RCC 7860 (cell line): ENCODE measurements at places on chromosomes 5 and 9.

- no peak for DNase-seq
Observed at GRCh38 chr5:101687349-101687985, 608.6 kb downstream of the SLCO4C1 start.

GRCh38 chr5:28414619-28415018, 1376.2 kb upstream of the CDH9 start:
- no peak for DNase-seq

- no peak for DNase-seq
Observed at GRCh38 chr9:71146511-71146910, 25.1 kb upstream of the TRPM3 start.

- peak; percentile 80 for DNase-seq
Observed at GRCh38 chr9:22237497-22238363, 208.9 kb upstream of the DMRTA1 start.

DNA sequence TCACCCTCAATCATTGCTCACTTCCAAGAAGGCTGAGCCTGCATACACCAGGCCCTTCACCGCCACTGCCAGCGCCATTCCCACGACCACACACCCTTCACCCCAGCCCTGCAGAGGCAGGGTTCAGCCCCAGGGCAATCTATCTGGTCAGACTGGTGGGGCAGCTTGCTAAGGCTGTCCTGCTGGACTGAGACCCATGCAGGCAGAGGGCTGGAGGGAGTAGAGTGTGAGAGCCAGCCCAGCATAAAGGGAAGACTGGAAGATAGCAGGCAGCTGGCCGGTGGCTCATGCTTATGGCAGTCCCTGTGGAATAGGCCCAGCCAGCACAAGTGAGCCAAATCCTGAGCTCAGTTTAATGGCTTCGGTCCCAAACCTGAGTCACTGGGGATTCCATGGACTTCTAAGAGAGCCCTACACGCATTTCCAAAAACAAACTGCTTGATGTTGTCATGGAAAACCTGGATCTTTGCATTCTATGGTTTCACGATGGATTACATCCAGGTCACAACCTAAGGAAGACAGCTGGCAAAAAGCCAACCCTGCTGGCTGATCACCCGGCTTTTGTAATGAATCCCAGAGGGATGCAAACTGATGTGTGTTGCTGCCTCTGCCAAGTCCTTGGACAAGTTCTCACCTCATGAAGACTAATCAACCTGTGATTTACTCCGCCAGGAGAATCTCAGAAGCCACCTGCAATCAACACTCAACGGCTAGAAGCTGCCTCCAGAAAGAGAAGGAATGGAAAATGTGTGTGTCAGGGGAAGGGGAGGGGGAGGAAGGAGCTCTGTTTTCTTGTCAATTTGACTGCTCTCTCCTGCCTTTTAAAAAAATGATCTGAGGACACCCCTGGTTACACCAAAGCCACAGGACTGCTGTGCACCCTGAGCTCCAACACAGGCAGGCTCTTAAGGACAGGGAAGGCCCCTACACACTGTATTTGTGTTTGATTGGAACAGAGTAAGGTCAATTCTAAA, 143.6 kb downstream of the LHFPL2 start:
- peak; percentile 72 for DNase-seq
